ENCODE measurements at places on chromosomes 6 and 20.
A peak's percentile ranks its signal among the peaks of the same experiment; 100 is the strongest.

DNA sequence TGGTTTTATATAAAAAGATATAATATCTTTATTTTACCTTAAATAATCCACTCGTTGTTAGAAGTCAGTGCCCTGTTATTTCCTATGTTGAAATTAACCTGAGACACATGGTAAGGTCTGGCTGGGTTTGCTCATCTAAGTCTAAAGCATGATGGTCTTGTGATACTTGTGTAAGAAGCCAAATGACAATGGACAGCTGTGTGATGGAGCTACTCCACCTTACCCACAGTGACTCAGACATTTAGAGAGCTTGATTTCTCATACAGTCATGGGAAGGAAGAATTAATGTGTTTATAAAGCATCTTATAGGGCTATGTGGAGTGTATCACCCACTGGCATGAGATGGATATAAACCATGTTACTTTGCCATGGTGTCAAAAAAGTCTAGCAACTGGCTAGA is 11.7 kb downstream of the CTCFL start:
- DNase-seq, result no peak

DNA sequence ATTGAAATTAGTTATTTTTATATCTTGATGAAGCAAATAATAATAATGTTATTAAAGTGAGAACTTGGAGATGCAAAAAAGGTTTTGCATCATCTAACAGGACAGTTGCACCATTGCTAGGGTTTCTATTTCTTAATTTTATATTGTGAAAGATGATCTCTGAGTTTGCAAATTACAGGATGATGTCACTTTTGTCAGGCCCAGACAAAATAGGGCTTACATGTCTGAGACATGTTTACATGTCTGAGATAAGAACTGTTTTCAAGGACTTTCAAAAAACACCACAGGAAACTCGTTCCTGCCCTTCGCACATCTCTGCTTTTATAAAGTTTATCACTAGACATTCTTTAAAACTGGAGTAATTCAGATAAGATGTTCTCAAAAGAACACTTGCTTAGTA is 1075.8 kb upstream of the MANEA start:
- peak; percentile 28 for DNase-seq

DNA sequence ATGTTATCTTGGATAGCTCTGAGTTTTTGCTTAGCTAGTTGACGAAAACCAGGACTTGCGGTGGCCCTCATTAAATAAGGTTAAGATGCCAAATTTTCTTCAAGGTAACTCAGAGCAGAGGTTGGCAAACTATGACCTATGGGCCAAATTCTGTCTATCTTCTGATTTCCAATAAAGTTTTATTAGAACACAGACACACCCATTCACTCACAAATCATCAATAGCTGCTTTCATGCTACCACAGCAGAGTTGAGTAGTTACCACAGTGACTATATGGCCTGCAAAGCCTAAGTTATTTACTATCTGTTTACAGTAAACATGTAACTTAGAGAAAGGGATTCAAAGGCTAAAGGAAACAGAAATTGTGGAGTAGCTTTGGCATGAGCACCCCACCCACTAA is 23.6 kb downstream of the DCDC2 start:
- no peak for DNase-seq

GRCh38 chr6:133130863-133131262 is 110.3 kb upstream of the EYA4 start:
- no peak for DNase-seq

- DNase-seq, result peak; percentile 48
Measured at GRCh38 chr6:26607434-26608230, 10.9 kb downstream of the ABT1 start.

DNA sequence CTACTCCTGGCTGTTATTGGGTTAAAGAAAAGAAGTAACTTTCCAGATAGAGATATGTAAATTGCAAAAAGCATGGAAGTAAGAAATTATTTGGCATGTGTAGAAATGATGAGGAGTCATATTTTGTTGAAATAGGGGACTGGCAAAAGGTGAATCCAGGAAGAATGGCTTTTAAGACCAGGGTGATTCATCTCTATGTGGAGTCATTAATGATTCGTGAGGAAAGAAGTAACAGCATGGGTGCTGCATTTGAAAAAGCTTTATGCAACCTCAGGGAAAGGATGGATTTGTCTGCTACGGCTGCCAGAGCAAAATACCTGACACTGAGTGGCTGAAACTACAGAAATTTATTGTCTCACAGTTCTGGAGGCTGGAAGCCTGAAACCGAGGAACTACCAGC is 14.8 kb upstream of the SYNE1 start:
- DNase-seq, result no peak

GRCh38 chr6:158293122-158293521 is 19.1 kb upstream of the TULP4 start:
- no peak for DNase-seq

- DNase-seq, result no peak
Measured at GRCh38 chr20:36542516-36543183, 1.3 kb downstream of the MYL9 start.

GRCh38 chr20:63542696-63543095 is 4.9 kb downstream of the SRMS start:
- no peak for DNase-seq

DNA sequence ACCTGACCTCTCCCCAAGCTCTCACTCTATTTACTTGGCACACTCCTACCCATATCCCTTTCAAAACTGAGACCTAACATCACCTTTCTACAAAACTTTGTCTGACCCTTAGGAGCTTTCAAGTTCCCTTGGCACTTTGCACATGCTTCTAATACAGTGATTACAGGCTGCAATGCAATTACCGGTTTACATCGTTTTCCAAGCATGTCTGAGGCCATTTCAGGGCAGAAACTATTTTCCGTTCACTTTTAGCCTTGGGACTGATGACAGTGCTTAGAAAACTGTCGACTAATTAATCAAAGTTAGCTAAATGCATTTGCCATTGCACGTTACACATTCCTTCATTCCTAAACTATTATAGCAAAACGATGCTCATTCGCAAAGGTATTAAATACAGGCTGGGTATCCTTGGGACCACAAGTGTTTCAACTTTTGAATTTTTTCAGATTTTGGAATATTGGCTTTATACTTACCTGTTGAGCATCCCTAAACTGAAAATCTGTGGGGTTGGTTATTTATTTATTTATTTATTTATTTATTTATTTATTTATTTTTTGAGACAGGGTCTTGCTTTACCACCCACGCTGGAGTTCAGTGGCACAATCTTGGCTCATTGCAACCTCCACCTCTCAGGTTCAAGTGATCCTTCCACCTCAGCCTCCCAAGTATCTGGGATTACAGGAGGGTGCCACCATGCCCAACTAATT is 3.3 kb downstream of the RARS2 start:
- DNase-seq, result no peak

- peak; percentile 90 for DNase-seq
Measured at GRCh38 chr20:44738813-44739477, 6.7 kb upstream of the KCNK15 start.

DNA sequence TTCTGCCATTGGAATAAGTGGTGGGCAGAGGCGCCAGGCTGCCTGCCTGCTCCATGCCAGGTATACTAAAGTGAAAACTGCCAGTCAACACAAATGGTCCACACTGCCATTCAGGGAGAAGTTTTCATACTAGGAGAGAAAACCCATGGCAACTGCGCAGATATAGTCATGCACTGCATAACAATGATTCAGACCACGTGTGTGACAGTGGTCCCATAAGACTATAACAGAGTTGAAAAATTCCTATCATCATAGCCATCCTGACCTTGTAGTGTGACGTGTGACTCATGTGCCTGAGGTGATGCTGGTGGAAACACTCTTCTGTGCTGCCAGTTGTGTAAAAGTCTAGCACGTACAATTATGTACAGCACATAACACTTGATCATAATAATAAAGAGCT is 25.1 kb downstream of the ZC3H12D start:
- DNase-seq, result no peak

- peak; percentile 99 for DNase-seq
Measured at GRCh38 chr6:113564371-113565171, 292.6 kb upstream of the MARCKS start.

DNA sequence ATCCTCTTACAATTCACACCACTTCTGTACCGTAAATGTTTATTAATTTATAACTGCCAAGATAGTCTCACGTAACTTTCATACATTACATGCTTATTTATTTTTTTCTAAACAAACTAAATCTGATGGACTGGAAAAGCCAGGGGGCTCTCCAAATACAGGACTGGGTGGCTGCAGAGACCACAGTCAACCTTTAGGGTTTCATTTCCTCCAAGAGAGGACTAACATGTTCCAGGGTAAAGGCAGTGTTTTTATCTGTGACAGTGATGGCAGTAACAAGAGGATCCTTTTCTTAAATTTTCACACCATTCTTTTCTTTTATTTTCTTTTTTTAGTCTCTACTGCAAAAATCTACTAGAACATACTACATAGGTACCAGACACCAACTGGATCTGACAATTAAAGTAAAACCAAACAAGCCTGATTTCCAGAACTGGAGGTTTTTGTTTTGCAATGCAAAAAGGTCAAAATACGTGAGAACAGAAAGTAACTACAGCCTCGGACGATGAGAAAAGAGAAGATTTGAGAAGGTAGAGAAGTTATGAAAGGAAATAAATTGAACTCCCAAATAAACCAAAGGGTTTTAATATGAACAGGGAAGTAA is 1.2 kb downstream of the LMBRD1 start:
- DNase-seq, result no peak

DNA sequence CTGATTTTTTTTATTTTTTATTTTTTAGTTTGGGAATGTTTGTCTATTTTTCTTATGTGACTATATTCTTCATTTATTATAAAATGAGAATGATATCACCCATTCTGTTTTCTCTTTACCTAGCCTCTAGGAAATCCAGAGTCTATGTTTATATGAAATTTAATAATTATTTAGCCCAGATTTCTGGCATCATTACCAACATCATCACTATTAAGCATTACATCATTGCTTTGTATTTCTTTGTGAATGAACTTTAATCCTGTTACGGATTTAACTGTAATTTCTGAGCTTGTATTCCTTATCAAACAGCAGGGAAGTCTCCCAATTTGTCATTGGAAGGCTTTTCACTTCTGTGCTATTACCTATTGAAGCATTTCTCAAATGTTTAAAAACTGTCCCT is 72.7 kb upstream of the NOX3 start:
- DNase-seq, result no peak

GRCh38 chr20:64037498-64038213 is 1.7 kb downstream of the C20orf204 start:
- DNase-seq, result peak; percentile 88

GRCh38 chr6:143792402-143793279 is 50.5 kb upstream of the LTV1 start:
- DNase-seq, result no peak

GRCh38 chr20:52892023-52892422 is 80.1 kb upstream of the TSHZ2 start:
- DNase-seq, result no peak

DNA sequence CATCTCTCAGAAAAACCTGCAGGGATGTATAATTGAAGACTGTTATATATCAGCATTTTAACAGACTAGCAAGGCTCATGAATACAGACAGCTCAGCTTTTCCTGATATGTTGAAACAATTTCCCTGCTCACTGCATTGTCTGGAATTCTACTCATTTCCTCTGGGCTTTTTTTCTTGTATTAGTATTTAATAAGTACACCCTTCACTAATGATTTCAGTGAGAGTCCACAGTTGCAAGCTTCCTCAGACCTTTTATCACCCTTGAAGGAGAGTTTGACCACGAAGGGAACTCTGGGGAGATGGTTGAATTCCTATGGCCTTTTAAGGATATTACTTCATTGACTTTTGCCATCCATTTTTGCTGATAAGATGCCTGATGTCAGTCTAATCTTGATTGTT is 248.7 kb downstream of the ADGB start:
- DNase-seq, result no peak

GRCh38 chr6:1745814-1746213 is 136.1 kb downstream of the FOXC1 start:
- no peak for DNase-seq

DNA sequence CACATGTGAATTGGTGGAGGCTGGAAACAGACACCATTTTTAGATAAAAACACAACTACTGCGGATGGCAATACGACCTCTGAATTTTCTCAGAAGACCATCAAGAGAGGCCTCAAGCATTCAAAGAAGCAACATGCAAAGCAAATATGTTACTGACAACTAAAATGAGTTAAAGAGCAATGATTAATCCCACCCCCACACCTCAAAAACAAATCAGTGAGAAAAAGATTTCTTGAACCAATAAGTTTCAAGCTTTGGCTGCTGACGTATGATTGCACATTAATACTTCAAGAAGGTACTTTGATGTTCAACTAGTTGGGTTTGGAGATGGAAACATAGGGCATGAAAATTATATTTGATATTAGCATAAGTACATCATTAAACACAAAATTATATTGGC is 982 bp downstream of the MMUT start:
- DNase-seq, result no peak

GRCh38 chr20:10915815-10916214 is 242.0 kb upstream of the JAG1 start:
- DNase-seq, result no peak

- DNase-seq, result no peak
Measured at GRCh38 chr20:41293269-41294037, 24.1 kb downstream of the ZHX3 start.

DNA sequence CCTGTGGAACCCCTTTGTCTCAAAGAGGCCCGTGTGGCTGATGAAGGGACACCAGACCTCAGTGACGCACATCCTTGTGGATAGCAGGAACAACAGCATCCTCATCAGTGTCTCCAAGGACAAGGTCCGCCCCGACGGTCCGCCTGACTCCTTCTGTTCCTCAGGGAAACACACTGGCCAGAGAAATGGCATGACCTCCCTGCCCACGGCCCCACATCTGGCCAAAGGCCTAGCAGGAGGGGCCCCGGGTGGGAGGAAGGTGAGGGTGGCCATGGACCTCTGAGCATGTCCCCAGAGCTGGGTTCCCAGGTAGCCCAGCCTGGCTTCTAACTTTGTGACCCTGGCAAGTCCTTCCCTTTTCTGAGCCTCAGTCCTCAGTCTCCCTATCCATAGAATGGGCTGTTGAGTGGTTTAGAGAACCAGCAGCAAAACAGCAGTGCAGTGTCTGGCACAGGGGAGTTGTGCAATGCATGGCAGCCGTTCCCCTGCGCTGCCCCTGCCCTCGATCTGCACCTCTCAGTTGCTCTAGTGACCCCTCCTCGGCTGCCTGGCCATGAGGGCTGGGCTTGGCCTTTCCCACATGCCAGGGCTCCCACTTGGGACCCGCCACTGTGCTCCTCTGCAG is 48.3 kb downstream of the EFCAB8 start:
- no peak for DNase-seq

- DNase-seq, result no peak
Measured at GRCh38 chr20:43723186-43723585, 3.6 kb downstream of the GTSF1L start.

- DNase-seq, result peak; percentile 36
Measured at GRCh38 chr20:15756754-15757115, 816.5 kb downstream of the KIF16B start.

- peak; percentile 25 for DNase-seq
Measured at GRCh38 chr20:30985386-30985785, 272.1 kb upstream of the DEFB115 start.

- DNase-seq, result no peak
Measured at GRCh38 chr6:6409397-6410030, 89.1 kb upstream of the F13A1 start.

- DNase-seq, result peak; percentile 26
Measured at GRCh38 chr20:31496761-31497295, 17.4 kb upstream of the HM13 start.
